ENCODE measurements at places on chromosomes 7 and 10.

- no peak for DNase-seq
Measured at GRCh38 chr10:78736926-78737630, 331.7 kb upstream of the ZMIZ1 start.

GRCh38 chr7:138245682-138246081, 169.4 kb downstream of the AKR1D1 start:
- DNase-seq = no peak

DNA sequence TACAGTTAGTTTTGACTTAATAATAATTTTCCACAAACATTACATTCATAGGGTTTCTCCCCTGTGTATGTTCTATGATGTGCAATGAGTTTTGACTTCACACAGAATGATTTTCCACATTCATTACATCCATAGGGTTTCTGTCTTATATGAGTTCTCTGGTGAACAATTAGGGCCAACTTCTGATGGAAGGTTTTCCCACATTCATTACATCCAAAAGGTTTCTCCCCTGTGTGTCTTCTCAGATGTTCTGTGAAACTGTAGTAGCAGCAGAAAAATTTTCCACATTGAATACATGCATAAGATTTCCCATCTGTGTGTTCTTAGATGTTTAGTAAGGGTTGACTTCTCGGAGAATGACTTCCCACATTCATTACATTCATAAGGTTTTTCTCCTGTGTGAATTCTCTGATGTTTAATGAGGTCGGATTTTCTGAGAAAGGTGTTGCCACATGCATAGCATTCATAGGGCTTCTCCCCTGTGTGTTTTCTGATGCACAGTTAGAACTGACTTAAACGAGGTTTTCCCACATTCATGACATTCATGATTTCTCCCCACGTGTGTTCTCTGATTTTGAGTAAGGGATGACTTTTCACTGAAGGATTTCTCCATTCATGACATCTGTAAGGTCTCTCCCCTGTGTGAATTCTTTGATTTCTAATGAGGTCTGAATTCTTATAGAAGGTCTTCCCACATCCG, 118.5 kb downstream of the ZNF33B start:
- no peak for DNase-seq

- DNase-seq = no peak
Measured at GRCh38 chr10:67262675-67263074, 336.8 kb downstream of the LRRTM3 start.

DNA sequence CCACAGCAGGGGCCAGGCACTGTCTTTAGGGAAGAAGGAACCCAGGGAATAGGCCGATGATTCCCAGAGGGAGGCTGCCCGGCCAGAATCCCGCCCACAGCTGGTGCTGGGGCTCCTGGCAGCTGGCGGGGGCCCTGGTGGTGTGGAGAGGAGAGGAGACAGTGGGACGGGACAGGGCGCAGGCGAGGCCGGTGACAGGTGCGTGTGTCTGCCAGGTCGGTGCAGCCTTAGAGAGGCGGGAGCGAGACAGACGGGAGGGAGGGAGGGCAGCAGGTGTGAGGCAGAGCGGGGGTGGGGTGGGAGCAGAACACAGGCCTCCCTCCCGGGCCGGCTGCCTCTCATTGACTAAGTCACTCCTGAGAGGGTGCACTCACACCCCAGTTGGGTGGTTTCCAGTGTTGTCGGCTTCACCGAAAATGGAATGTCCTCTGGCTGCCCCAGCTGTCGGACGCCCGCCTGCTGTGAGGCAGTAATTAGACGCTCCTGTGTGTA, 55.2 kb downstream of the ELFN1 start:
- DNase-seq = peak; percentile 89

GRCh38 chr7:101729241-101729883, 88.1 kb upstream of the CUX1 start:
- DNase-seq = no peak
